ENCODE measurements at places on chromosomes 11 and 22.

- DNase-seq: no peak
These were observed 129.0 kb downstream of the MIAT start for GRCh38 chr22:26786398-26786797.

DNA sequence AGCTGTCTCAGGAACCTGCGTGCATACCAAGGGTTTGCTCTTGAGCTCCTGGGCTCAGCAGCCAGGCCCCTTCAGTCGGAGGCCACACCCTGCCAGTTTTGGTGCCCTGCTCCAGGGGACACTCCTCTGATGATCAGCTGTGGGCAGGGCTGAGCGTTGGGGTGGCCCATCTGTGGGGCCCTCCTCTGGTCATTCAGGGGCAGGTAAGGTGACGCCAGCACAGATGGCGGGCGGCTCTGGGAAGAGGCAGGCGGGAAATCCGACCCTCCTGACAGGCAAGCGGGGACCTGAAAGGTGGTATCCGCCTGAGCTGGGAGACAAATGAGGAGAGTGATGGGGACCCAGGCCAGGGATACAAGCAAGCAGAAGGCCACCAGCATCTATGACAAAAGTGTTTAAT is 3.8 kb upstream of the MFNG start:
- DNase-seq: no peak

DNA sequence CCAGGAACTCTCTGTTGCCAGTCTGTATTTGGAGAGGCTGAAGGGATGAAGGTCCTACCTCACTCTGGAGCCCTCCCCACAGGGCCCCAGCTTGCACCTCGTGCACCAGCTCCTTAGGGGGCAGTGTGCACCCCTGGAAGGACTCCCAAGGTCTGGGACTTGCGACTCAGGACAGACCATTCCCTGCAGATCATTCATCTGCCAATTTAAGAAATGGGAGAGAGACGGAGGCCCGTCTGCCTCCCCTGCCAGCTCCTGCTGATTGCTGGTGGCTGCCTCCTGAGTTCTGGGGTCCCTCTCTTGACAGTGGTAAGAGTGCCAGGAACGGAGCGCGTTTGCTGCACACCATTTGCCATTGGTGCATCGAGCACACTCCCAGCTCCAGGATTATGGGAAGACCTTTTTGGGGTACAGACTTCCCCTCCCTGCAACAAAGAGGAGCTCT is 27.4 kb upstream of the MALAT1 start:
- DNase-seq: peak; percentile 89

GRCh38 chr11:71496421-71496820 is 30.6 kb upstream of the KRTAP5-7 start:
- DNase-seq: no peak

DNA sequence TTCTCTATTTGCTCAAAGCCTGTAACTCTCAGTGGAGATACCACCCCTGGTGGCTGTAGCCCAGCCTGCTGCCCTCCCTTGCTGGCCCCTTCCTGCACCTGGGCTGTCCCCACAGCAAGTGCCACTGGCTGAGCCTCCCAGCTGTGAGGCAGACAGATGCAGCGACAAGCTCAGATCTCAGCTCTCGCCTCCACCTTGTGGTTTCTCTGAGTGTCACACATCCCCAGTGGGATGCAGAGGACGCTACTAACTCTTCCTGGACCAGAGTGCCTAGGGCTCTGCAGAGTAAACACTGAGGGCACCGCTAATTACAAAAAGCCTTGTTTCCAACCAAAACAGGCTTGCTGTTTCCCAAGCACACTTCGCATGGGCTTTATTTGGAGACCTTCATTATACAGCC is 8.9 kb downstream of the YPEL1 start:
- DNase-seq: peak; percentile 24

DNA sequence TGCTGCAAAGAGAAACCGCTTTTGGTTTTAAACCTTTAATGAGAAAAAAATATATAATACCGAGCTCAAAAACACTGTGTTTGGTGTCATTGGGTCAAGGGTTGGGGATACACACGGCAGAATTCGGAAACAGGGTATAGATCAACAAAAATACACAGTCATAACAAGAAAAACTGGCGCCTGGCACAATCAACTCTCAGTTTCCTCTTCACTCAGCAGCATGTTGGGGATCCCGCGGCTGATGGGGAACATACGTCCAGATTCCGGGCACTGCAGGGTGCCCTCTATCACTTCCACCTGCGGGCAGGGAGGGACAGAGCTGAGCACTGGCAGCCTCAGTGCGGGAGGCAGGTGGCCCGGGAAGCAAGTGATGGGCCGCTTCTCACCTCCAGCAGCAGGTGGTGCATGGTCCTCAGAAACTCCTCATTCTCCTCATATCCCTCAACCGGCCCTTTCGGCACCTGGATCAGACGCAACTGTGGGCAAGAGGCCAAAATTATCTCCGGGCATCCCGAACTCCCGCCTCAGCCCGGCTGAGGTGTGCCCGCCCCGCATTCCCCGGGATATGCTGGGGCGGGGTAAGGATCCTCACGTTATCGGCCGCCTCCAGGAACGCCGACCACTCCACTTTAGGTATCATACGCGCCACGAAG is 561 bp downstream of the TRMT112 start:
- DNase-seq: peak; percentile 53

GRCh38 chr11:123173040-123173855 is 21.8 kb downstream of the CLMP start:
- no peak for DNase-seq

DNA sequence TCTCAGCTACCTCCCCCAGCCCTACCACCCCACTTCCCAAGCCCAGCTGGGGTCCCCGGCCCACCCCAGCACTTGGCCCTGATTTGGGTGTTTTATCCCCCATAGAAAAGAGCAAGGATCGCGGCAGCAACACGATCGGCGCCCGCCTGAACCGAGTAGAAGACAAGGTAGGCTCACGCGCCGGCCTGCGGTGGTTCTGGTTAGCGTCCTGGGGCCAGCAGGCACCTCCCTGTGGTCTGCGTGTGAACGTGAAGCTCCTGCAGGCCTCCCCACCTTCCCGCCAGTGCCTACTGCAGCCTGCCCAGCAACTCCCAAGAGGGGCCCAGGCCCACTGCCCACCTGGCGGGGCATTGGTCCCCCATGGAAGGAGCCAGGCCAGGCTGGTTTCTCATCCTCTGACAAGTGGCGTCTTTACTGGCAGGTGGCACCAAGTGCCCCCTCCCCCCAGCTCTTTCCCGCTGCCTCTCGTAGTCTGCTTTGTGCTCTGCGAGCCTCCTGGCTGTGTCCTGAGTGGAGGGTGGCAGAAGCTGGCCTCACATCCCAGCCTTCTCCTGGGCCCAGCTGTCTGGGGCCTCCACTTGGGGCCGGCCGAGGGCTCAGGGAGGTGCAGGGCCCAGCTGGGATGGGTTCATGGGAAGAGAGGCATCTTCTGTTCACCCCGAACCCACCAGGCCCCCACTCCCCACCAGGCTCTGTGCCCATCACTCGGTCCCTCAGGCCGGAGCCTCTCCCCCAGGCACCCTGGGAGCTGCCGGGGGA is 78.3 kb upstream of the KCNQ1OT1 start:
- peak; percentile 1 for DNase-seq

- DNase-seq: no peak
These were observed 148.4 kb downstream of the ME3 start for GRCh38 chr11:86523738-86524619.

DNA sequence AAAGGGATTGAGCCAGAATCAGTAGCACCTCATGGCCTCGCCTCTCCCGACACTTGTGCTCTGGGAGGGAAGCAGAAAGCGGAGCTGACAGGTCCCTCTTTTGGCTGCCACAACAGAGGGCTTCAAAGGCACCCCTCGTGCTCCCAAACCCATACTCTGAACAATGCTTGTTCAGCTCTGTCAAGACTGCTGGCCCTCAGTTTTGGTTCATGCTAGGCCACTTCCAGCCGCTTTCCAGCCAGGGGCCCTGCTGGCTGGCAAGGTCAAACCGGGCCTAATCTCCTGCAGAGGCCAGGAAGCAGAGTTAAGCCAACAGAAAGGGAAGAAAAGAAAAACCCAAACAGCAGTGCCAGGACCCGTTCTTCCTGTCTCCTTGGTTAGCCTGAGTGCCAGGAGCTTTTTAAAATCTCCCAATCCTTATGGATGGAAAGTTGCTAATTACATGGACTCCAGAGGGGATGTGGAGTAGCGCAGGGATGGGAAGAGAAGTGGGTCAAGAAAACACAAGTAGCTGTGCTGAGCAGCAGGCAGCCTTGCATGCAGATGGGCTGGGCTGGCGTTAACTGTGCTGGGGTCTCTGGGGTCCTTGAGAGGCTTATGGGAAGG is 150.6 kb downstream of the GRIK4 start:
- peak; percentile 8 for DNase-seq

- no peak for DNase-seq
These were observed 35.0 kb downstream of the POLD3 start for GRCh38 chr11:74627381-74627780.

GRCh38 chr11:118200497-118200896 is 24.1 kb upstream of the SCN2B start:
- no peak for DNase-seq

- no peak for DNase-seq
These were observed 41.5 kb downstream of the TRMU start for GRCh38 chr22:46376908-46377524.

- DNase-seq: no peak
These were observed 186.2 kb downstream of the CWF19L2 start for GRCh38 chr11:107271425-107271824.

All from cerebellar cortex (tissue), 1 donor.